ENCODE measurements at places on chromosomes 16 and 17.

DNA sequence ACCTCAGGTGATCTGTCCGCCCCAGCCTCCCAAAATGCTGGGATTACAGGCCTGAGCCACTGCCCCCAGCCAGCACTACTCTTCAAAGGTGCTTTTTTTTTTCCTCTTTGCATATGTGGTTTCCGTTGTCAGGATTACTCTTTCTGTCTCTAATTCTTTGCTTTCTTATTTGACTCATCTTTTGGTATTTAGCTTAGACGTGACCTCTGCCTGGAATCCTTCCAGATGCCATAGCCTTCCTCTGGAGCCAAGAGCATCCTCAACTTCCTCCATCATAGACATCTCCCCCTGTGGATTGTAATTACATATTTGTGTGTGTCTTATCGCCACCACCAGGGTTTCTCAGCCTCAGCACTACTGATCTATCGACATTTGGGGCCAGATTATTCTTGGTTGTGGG lies 84.4 kb upstream of the XYLT1 start:
- no peak for DNase-seq

- no peak for DNase-seq
These were observed 47.1 kb upstream of the PIK3R6 start for GRCh38 chr17:8914554-8914953.

DNA sequence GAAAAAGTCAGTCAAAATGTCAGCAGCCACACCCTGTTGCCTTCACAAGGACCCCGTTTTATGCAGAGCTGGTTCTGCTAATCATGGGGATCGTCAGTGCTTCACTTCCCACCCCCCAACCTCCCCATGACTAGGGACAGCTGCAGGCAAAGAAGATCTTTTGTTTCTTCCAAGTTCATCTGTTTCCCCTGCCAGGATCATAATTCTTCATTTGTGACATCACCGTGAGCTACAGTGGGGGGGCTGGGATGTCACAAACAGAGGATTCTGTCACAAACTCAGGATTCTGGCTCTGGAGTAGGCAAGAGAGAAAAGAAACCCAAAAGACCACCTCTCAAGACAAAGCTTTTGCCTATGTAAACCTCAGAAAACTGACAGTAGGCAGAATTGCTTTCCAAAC lies 24.7 kb downstream of the DNAJC7 start:
- no peak for DNase-seq

GRCh38 chr16:49559242-49559641 lies 185.6 kb downstream of the C16orf78 start:
- no peak for DNase-seq

- no peak for DNase-seq
These were observed 351.1 kb downstream of the CA10 start for GRCh38 chr17:51807460-51807859.

GRCh38 chr17:202501-202951 lies 21.1 kb upstream of the DOC2B start:
- DNase-seq, result no peak

DNA sequence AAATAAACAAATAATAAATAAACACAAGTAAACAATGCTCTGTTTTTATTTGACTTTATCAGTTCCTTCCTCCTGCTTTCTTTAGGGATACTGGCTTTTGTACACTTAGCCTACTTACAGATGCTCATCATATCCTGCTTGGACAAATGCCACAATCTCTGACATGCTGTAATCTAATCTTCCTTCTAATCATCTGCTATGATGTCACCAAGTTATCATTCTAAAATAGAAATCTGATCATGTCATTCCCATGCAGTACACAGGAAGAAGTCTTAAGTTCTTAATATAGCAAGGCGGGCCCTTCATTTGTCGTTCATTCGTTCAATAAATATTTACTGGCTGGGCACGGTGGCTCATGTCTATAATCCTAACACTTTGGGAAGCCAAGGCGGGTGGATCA lies 9.1 kb upstream of the UBB start:
- no peak for DNase-seq

GRCh38 chr17:4735876-4736651 lies 3.6 kb upstream of the ZMYND15 start:
- no peak for DNase-seq

GRCh38 chr17:57432507-57433277 lies 176.4 kb downstream of the MSI2 start:
- no peak for DNase-seq

- no peak for DNase-seq
These were observed 34.7 kb upstream of the VPS4A start for GRCh38 chr16:69276148-69277115.

GRCh38 chr17:17548044-17548443 lies 43.5 kb downstream of the PEMT start:
- DNase-seq, result no peak

DNA sequence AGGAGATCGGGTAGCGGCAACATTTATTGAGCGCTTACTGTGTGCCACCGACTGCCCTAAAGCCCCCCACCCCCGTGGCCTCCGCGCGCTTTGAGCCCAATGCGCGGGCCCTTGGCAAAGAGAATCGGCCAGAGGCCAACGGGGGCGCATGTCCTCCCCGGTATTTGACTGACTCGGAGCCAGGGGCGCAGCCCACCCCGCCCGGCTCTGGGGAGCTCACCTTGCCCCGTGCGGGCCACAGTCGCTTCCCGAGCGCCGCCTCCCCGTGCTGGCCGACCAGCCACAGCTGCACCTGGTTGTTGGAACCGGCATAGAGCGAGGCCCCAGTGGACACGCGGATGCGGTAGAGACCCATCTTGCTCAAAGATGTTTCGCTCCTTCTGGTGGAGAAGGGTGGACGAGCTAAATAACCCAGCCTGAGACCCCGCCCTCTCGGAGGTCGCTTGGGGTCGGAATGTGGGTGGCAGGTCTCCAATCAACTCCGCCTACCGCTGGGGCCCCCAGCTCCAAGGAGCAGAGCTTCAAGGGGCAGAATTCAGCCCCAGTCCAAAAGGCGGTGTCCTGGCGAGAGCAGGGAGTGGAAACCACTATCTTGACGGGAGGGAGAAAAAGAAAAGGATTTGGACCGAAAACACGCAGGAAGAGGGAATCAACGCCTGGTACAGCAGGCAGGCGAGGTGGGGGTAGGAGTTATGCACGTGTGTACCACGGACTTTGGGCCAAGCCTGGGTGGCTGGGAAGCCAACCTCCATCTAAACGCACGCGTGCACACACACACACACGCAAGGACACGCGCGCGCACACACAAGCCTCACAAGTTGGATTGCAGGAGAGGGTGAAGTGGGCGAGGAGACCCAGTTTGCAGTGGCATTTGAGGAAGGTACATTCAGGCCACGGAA lies at the start of gene ALOX15:
TSS of gene ALOX15 (minus strand) at position 382 of the 899 bp plus-strand sequence. CDS start at position 355, 27 bp downstream.
- DNase-seq, result no peak

GRCh38 chr17:77312786-77313599 lies 172.2 kb downstream of the SEC14L1 start:
- peak; percentile 81 for DNase-seq

All from Caco-2 (cell line).